NK-92 treated with Interleukin-12 subunit alpha and Interleukin-12 subunit beta, amount 100 ng/mL, for 24 hours (cell line): ENCODE measurements at places on chromosomes 12 and 14.
A peak's percentile ranks its signal among the peaks of the same experiment; 100 is the strongest.

GRCh38 chr12:41190338-41190737 is 2.2 kb downstream of the PDZRN4 start:
- DNase-seq: no peak

DNA sequence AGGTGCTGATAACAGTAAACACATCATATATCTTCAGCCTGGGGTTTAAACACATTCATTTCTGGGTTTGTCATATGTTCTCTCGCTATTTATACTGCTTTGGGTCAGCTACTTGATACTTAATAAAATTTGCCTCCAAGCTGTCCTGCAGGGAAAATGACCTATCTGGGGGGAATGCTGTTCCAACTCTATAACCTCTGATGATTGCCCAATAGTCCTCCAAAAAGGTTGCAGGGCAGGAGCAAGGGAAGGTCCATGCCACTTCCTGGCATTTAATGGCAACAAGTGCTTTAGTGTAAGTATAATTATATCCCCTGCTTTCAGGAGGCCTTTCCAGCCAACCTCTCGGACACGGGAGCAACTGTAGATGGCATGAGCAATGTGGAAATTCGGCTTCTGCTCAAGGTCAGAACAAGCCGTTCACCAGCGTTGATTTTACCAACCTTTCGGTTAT is 198.0 kb upstream of the EEA1 start:
- no peak for DNase-seq

DNA sequence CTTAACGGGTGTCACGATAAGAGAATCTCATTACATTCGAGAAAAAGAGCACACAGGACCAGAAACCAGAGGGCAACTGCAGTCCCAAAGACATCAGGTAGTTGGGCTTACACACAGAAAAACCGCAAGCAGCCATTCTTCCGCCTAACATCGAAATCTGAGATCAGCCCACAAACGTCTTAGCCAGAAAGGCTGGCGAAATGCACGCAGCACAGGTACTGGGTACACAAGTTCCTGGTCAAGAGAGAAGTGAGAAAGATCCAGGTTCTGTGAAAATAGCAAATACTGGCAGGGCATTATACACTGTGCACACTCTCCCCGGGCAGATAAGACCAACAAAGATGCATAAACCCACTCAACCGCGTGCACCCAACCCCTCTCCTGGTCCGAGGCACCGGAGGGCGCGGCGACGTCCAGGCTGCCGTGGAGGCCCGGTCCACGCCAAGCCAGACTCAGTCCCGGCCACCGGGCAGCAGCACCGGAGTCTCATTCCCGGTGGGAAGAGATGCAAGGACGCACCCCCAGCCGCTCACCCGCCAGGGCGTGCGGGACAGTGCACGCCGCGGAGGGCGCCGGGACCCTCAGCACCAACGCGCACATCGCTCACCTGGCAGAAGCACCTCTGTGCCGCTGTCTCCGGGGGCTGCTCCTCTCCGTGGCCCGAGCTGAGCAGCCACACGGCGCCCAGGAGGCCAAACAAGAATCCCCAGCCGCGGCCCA is 437 bp downstream of the ERO1A start:
- peak; percentile 59 for DNase-seq

DNA sequence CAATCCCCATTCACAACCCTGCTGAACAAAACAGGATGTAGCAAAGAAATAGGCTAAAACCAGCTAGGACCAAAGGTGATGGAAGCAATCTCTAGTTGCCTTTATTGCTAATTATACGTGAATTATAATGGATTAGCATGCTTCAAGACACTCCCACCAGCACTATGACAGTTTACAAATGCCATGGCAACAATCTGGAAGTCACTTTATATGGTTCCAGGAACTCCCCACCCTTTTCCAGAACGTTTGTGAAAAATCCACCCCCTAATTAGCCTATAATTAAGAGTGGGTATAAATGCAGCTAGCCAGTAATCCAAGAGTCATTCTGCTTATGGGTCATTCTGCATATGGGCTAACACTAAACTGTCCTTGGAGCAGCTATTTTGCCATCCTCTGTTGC is 328.7 kb downstream of the FLRT2 start:
- no peak for DNase-seq

DNA sequence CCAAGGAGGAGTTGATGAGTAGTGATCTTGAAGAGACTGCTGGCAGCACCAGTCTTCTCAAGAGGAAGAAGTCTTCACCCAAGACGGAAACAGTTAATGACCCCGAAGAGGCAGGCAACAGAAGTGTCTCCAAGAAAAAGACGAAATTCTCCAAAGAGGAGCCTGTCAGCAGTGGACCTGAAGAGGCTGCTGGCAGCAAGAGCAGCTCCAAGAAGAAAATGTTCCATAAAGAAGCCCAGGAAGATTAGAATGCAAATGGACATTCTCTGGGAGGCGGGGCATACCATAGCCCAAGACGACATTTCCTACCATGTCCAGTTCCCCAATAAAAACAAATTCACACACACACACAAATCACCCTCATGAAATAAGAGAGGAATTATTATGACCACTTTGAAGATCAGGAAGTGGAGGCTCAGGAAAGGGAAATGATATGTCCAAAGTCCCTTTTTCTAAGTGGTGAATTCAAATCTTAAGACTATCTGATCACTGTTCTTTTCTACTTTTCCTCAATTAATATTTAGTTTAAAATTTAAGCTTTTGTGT is 131.8 kb downstream of the PAWR start:
- DNase-seq: no peak

DNA sequence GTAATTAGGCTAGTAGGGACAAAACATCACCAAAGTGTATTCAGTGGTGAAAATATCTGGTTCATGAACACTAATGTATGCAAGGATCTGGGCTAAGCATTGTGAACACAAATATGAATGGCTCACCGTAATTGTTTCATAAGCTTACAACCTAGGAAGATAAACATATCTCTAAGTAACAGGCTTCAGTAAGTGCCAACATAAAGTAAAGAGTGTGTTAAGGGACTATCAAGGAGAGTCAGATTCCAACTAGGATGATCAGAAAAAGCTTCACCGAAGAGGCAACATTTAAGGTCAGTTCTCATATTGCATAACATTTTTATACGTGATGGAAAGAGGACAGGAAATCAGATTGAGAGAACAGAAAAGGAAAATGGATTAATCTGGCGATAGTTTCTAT is 29.4 kb downstream of the ABCC9 start:
- DNase-seq: no peak
